Large intestine (tissue), 12 donors: ENCODE measurements at places on chromosomes 16 and 17. TPM values are rescaled to one million over a fixed set of nuclear protein-coding genes. Genes with fewer than 3 reads are reported as not detected.

ANKRD40CL gene
- polyA plus RNA-seq = 28.4 TPM

ARL5C gene
- polyA plus RNA-seq = not detected

ACAP1 gene
- 12.2 TPM for polyA plus RNA-seq

NPIPA2 gene
- polyA plus RNA-seq = 0.63 TPM

UBB gene
- polyA plus RNA-seq = 1,870 TPM

KLHL10 gene
- 0.06 TPM for polyA plus RNA-seq

MYH8 gene
- polyA plus RNA-seq = 2.1 TPM

YBX2 gene
- 2.8 TPM for polyA plus RNA-seq

TMEM106A gene
- 49.0 TPM for polyA plus RNA-seq

CNGB1 gene
- 7.5 TPM for polyA plus RNA-seq

PRSS33 gene
- polyA plus RNA-seq = 0.13 TPM

VAT1L gene
- polyA plus RNA-seq = 14.8 TPM

MMP15 gene
- polyA plus RNA-seq = 56.8 TPM

SLC16A13 gene
- 16.9 TPM for polyA plus RNA-seq

SEC14L5 gene
- 0.24 TPM for polyA plus RNA-seq

PRSS21 gene
- polyA plus RNA-seq = 0.49 TPM

PITPNM3 gene
- polyA plus RNA-seq = 1.4 TPM

OR1F1 gene
- polyA plus RNA-seq = not detected

C16orf54 gene
- polyA plus RNA-seq = 1.5 TPM

SYT17 gene
- 8.2 TPM for polyA plus RNA-seq

COX11 gene
- 115 TPM for polyA plus RNA-seq

RGS11 gene
- polyA plus RNA-seq = 6.6 TPM

FAM171A2 gene
- polyA plus RNA-seq = 6.5 TPM

CIITA gene
- polyA plus RNA-seq = 11.9 TPM

SLC52A1 gene
- 3.2 TPM for polyA plus RNA-seq

DYNLRB2 gene
- polyA plus RNA-seq = 0.52 TPM

IGSF6 gene
- 7.4 TPM for polyA plus RNA-seq

PHF23 gene
- polyA plus RNA-seq = 45.4 TPM

ITGB4 gene
- 48.4 TPM for polyA plus RNA-seq

SRL gene
- polyA plus RNA-seq = 2.3 TPM

KRTAP9-2 gene
- not detected for polyA plus RNA-seq

TBC1D3G gene
- polyA plus RNA-seq = not detected

PPP1R27 gene
- polyA plus RNA-seq = 0.21 TPM

EPX gene
- polyA plus RNA-seq = 0.24 TPM

OR1A1 gene
- not detected for polyA plus RNA-seq

CA5A gene
- 0.03 TPM for polyA plus RNA-seq
